Cerebellum (tissue), 4 donors: ENCODE measurements at places on chromosomes 5 and 9.

DNA sequence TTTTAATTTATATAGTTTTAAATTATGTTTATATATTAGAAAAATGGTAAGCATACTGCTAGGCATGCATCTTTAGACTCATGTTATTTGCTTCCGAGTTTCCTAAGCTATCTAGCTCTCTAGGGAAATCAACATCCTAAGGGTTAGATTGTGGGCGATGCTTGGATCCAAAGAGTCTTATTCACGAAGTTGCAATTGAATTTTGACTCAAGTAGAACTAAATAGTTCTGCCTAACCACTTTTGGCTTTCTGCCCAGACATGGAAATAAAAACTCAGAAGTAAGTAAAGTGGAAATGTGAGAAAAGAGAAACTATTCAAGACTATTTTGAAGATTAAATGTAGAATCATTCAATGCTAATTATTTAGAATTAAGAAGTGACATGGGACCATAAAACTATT, 440.4 kb downstream of the CDH18 start:
- DNase-seq, result no peak

DNA sequence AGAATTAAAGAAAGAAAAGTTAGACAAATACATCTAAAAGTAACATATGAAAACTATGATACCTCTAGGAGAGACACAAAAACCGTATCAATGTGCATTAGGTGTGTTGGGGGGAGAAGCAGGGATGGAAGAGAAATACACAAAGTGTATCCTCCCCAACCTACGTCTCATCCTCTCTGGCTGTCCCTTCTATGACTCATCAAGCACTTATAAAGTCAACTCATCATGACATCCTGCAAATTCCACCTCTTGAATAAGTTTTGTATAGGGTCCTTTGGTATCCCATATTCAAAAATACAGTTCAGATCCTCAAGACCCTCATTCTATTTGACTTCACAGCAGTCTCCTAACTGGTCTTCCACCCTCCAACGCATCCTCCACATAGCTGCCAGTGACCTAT, 917.6 kb upstream of the DMAC1 start:
- no peak for DNase-seq

GRCh38 chr9:14348123-14348372, 34.1 kb upstream of the NFIB start:
- DNase-seq, result no peak

DNA sequence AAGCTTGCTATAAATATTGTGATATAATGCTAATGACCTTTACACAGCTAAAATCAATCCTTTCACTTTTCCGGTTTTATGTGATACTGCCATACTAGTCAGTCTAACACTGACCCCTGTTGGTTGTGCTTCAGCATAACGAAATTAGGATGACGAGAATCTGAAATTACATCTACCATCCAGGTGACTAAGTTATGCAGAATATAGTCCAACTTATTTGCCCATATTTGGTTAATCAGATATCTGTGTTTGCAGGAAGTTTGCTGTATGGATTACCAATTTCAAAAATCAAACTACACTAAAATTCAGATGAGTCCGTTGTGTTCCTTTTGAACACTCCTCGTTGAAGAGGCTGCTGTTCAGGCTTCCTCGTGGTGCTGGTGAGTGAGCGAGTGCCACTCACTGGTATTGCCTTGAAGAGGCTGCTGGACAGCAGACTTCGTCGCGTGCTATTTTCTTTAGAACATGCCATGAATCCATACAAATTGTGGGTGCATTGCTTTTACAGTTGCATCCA, 32.5 kb downstream of the TENT4A start:
- peak; percentile 63 for DNase-seq

DNA sequence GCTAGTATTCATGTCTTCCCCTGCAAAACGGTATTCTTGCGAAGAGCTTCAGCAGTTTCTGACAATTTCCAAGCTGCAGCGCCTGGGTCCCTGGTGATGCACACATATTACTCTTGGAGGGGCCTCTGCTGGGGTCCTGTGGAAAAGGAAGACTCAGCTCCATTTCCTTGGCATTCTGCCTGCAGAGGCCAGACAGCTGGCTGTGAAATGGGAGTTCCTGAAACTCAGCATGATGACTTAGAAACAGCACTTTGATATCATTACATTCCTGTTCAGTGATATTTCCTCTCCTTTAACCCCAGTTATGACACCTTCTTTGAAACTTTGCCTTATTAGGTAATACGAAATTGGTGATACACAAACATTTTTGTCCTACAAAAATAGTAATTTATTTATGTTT, 98.5 kb downstream of the APBA1 start:
- DNase-seq, result no peak

GRCh38 chr9:134223591-134224122, 59.3 kb upstream of the RNU6ATAC start:
- no peak for DNase-seq

DNA sequence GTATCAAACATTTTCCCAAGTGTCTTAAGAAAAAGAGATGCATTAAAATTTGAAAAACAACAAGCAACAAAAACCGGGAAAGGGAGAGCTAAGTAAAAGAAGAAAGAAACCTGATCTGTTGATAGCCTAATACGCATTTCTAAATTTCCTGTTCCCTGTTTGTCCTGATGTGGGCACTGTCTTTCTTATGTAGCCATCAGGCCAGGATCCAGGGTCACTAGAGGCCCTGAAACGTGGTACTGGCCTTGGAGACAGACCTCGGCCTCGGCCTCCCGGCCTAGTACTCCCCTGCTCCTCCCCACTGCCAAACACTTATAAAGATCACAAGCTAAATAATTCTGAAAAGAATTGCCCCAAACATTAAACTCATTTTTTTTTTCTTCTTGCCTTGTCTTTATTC, 547.2 kb downstream of the IRX1 start:
- DNase-seq, result no peak

GRCh38 chr9:571066-571465, 270.4 kb upstream of the DMRT1 start:
- DNase-seq, result no peak

DNA sequence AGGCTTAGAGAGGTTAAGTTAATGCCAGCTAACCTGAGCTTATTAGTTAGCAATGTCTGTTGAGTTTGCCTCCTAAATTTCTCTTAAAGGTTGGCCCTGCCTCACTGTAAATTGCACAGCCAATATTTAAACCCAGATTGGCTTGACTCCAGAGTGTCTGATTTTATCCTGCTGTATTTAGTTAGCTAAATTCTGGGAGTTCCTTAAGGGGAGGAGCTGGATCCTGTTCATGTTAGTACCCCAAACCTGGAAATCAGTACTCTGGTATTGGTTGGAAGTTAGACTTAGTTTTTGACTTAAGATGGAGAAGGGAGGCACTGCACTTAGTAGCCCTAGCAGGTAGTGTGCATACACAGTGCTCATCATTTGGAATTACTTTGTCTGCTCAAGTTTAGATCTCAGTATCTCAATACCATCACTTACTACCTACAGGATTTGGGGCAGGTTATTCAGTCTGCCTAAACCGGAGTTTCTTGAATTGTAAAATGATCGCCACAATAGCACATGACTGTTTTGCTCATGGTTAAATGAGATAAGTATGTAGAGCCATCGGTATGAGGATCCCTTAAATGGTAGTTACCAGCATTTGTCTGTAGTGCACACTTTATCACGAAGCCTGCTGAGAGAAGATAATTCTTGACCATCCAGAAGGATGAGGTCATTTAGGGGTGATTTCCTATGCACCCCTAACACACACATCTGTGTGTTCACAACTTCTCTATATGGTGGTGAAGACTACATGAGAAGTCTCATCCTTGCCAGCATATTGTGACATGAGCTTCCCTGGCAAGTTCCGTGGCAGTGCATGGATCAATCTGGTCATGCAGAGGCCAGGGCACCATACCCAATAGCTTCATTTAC, 264.8 kb upstream of the TRIM32 start:
- no peak for DNase-seq
